ENCODE measurements at places on chromosomes 16 and 17. TPM values are rescaled to one million over a fixed set of nuclear protein-coding genes. Genes with fewer than 3 reads are reported as not detected.

Gene TRIM72
- total RNA-seq: 0.91 TPM

DNA sequence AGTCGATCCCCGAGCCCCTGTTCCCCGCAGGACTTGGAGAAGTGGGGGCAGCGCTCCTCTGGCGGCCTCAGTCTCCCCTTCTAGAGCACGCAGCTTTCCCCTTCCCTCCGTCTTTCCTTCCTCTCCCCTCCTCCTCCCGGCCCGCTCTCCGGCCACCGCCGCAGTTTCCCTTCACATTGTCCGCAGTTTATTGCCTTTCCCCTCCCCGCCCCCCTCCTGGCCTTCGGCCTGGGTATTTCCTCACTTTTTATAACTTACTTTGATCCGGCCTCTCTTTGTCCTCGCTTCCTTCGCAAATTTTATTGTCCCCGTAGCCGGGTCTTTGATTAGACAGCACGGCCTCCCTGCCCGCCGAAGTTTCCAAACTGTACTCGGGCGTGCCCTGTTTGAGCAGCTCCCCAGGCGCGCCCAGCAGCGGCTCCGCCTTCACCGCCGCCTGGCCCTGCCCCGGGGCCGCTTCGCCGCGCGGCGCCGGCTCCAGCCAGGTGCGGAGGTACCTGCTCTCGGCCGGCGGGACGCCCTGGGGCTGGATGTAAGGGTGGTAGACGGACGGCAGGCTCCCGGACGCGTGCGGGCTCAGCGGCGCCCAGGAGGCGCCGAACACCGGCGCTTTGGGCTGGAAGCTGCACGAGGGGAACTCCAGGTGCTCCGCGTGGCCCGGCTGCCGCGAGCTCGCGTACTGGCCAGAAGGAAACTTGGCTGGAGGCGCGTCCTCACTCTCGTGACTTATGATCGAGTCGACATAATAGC is 488 bp downstream of the HOXB9 start:
- H3K27me3 ChIP-seq: peaks cover 100% of the 10 kb centered on the region
- peaks cover 24% of the 10 kb centered on the region for H3K4me1 ChIP-seq
- DNase-seq: no peak
- no peaks in the 10 kb centered on the region for H3K36me3 ChIP-seq
- H3K27ac ChIP-seq: no peak overlapping the region
- H3K4me3 ChIP-seq: peak overlapping the region; percentile 58

Gene PYY
- total RNA-seq: not detected

DNA sequence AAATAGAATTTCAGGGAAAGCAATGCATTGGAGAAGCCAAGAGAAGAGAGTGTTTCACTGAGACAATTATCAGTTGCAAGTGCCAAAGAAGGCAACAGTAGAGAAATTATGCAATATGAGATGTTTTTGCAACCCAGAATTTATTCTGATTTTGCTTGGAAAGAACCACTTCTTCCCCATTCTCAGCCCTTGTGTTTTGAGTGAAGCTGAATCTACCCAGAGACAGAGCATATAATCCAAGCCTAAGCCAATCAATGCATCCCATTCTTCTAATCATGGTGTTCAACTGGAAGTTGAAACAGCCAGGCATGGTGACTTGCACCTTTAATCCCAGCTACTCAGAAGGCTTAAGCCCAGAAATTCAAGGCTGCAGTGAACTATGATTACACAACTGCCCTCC is 6.9 kb upstream of the SCNN1G start:
- H3K27me3 ChIP-seq: peaks cover 87% of the 10 kb centered on the region
- no peaks in the 10 kb centered on the region for H3K4me1 ChIP-seq
- no peak for DNase-seq
- H3K4me3 ChIP-seq: no peak overlapping the region
- no peak overlapping the region for H3K27ac ChIP-seq

- no peak overlapping the region for H3K27ac ChIP-seq
- H3K36me3 ChIP-seq: peaks cover 26% of the 10 kb centered on the region
- H3K4me1 ChIP-seq: peaks cover 4% of the 10 kb centered on the region
- H3K27me3 ChIP-seq: no peaks in the 10 kb centered on the region
Observed at GRCh38 chr17:3803308-3803640, 2.3 kb upstream of the ITGAE start.

Gene HNF1B
- not detected for total RNA-seq

Gene PRAC2
- not detected for total RNA-seq

Gene C1QTNF8
- not detected for total RNA-seq

- H3K4me3 ChIP-seq: peak overlapping the region; percentile 72
- H3K27ac ChIP-seq: peak overlapping the region; percentile 79
- DNase-seq: peak; percentile 67
- H3K27me3 ChIP-seq: no peaks in the 10 kb centered on the region
Observed at GRCh38 chr17:5097101-5097834, 14.4 kb downstream of the ZNF232 start.

Gene DHRS7C
- total RNA-seq: 3.1 TPM

Gene OR1F1
- not detected for total RNA-seq

DNA sequence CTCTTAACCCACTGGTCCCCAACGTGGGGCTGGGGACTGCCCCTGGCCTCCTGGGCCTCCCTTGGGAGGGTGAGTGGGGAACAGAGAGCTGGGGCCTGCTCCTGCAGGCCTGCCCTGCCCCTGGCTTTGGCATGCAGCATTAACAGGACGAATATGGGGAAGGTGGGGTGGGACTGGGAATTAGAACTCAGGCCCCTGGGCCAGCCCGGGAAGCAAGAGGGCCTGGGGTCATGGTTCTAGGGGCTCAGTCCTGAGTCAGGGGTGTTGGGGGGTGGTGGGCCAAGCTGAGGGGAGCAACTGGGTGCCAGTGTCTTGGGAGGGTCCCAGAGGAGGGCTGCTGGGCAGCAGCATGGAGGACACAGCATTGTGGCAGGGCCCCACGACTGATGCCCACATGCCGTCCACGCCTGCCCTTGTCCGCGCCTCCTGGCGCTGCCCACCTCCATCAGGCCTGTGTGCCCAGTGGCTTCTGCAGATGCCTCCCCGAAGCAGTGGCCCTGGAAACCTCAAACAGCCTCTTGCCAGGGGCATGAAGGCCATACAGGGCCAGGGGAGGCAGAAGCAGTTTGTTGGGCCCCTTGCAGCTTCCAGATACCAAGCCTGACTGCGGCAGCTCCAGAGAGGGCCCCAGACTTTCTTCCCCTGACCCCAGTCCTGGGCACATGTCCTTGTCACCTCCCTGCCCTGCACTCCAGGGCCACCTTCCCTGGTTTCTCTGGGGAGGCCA is 4.8 kb downstream of the MAP2K3 start:
- peaks cover 79% of the 10 kb centered on the region for H3K4me1 ChIP-seq
- peak overlapping the region; percentile 97 for H3K27ac ChIP-seq
- H3K4me3 ChIP-seq: peak overlapping the region; percentile 7
- peaks cover 3% of the 10 kb centered on the region for H3K36me3 ChIP-seq
- no peak for DNase-seq

DNA sequence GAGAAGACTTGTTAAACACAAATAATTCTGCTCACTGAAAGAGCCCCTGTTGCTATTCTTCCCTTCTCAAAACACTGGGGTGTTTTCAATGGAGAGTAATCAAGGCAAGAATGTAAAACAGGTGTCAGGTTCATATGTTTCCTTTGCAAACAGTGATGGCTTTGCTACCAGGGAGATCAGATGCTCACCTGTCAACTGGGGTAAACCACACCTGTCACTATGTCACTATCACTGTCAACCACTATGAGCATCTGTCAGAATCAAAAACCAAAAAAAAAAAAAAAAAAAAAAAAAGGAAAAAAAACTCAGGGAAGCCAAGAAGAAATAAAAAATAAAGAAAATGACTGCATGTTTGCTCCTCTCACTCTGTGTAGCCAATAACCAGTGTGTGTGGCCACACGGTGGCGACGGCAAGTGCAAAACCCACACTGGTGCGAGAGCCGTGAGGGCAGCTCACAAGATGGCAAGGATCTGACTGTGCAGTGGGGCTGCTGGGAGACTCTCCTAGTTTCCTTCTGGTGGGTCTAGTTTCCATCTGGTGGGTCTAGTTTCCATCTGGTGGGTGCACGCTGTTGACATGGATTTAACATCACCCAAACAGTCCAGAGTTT is 22.7 kb downstream of the USP22 start:
- peak; percentile 44 for DNase-seq
- no peaks in the 10 kb centered on the region for H3K27me3 ChIP-seq
- peaks cover 65% of the 10 kb centered on the region for H3K4me1 ChIP-seq
- H3K27ac ChIP-seq: peak overlapping the region; percentile 17

GRCh38 chr17:58520843-58521430 is 6.5 kb upstream of the MTMR4 start:
- H3K4me1 ChIP-seq: peaks cover 59% of the 10 kb centered on the region
- no peak for DNase-seq
- H3K36me3 ChIP-seq: peaks cover 21% of the 10 kb centered on the region

DNA sequence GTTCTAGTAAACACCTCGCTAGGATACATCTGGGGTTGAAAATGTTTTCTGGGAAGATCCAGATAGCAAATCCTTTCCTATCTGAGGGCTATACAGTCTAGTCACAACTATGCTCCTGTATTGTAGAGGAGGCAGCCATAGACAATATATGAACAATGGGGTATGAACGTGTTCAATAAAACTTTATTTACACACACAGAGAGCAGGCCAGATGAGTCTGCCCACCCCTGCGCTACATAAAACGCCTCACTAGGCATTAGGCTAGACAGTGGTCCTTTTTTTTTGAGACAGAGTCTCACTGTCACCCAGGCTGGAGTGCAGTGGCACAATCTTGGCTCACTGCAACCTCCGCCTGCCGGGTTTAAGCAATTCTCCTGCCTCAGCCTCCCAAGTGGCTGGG is 11.1 kb downstream of the USP36 start:
- H3K4me3 ChIP-seq: no peak overlapping the region
- H3K27ac ChIP-seq: no peak overlapping the region
- H3K27me3 ChIP-seq: no peaks in the 10 kb centered on the region
- no peak for DNase-seq
- no peaks in the 10 kb centered on the region for H3K4me1 ChIP-seq

GRCh38 chr16:27340654-27341053 is 26.9 kb downstream of the IL4R start:
- no peak overlapping the region for H3K4me3 ChIP-seq
- H3K4me1 ChIP-seq: no peaks in the 10 kb centered on the region

Gene ABCA10
- total RNA-seq: 4.2 TPM

Gene CD19
- not detected for total RNA-seq

- H3K4me1 ChIP-seq: peaks cover 18% of the 10 kb centered on the region
- peak; percentile 93 for DNase-seq
- H3K36me3 ChIP-seq: peaks cover 26% of the 10 kb centered on the region
- no peaks in the 10 kb centered on the region for H3K27me3 ChIP-seq
- H3K4me3 ChIP-seq: peak within 1 kb of the TSS; percentile 82
Observed at GRCh38 chr17:31858642-31859486, at the start of gene COPRS. TSS of gene COPRS (minus strand) at chr17:31859244. CDS start at chr17:31859199, 45 bp downstream.

DNA sequence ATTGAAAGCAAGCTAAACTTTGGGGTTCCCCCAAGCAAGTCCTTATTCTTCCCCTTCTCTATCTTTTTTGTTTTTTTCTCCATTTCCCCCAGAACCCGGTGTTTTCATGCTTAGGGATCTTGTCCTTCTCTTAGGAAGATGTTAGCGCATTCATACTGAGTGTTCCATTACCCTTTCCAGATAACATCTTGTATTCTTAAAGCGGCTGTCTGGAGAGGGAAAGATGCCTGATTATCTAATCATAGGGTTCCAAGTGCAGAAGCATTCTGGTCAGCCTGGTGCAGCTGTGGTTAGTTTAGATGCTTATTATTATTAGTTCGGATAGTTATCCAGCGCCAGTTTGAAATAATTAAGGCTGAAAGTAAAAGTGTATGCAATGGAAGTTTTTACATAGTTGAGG is 2.0 kb downstream of the TOM1L1 start:
- no peak overlapping the region for H3K4me3 ChIP-seq
- peaks cover 23% of the 10 kb centered on the region for H3K4me1 ChIP-seq
- no peak overlapping the region for H3K27ac ChIP-seq

Gene GLYR1
- total RNA-seq: 86.7 TPM

Gene KIF2B
- total RNA-seq: not detected

DNA sequence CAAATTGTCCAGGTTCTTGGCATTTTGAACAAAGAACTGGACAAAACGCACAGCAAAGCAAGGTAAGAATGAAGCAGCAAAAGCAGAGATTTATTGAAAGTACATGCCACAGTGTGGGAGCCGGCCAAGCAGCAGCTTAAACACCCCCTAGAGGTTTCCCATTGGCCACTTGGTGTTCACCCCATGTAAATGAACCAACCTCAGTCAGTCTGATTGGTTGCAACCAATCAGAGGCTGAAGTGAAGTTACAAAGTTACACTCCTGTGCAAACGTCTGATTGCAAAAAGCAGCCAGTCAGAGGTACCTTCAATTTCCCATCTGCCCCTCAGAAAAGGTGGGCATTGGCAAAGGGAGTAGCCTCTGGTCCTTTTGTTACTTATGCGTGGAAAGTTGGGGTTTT is 8.8 kb upstream of the ZNF263 start:
- no peak overlapping the region for H3K27ac ChIP-seq
- peaks cover under 1% of the 10 kb centered on the region for H3K36me3 ChIP-seq
- H3K4me3 ChIP-seq: no peak overlapping the region
- DNase-seq: no peak

Gene KRTAP4-4
- not detected for total RNA-seq

- no peak overlapping the region for H3K27ac ChIP-seq
- no peaks in the 10 kb centered on the region for H3K4me1 ChIP-seq
- H3K36me3 ChIP-seq: no peaks in the 10 kb centered on the region
- no peak for DNase-seq
- H3K27me3 ChIP-seq: no peaks in the 10 kb centered on the region
- no peak overlapping the region for H3K4me3 ChIP-seq
Observed at GRCh38 chr16:79212114-79212791, 388.3 kb downstream of the MAF start.

DNA sequence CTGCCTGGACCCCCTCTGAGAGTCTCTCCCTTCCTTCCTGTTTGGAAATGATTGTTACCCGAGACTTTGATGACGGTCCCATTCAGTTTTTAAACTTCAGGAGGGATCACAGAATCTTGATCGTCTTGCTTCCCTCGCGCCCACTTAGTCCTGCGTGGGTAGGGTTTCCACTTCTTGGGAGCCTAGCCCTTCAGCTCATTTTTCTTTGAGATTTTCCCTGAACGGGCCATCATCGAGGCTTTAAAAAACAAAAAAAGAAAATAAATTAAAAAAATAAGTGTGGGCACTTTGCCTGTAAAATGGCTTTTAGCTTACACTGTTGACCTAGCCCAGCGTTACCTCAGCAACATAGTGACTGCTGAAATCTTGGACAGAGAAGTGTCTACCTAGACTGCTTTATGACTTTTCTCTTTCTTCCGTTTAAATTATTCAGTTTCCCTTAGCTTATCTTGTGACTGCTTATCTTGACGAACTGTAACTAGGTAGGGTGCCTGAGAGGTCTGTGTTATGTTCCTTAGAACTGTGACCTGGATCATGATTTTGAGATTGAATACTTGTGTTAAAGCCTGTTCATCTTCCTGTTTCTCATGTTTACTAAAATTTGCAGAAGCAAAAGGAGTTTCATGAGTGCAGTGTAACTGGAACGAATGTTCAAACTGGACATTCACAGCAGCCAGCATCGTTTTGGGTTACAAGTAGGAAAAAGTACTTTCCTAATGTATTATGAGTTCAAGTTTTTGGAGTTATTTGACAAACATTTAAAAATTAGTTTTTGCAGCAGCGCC is 874 bp downstream of the WWP2 start:
- H3K4me1 ChIP-seq: peaks cover 21% of the 10 kb centered on the region
- DNase-seq: no peak
- peak overlapping the region; percentile 86 for H3K4me3 ChIP-seq

GRCh38 chr17:39357488-39357887 is 43.9 kb downstream of the FBXL20 start:
- peaks cover 57% of the 10 kb centered on the region for H3K4me1 ChIP-seq
- no peak overlapping the region for H3K27ac ChIP-seq
- no peaks in the 10 kb centered on the region for H3K27me3 ChIP-seq
- no peak for DNase-seq
- H3K36me3 ChIP-seq: no peaks in the 10 kb centered on the region
- no peak overlapping the region for H3K4me3 ChIP-seq

Gene SPATA20
- total RNA-seq: 66.3 TPM

Gene STX1B
- 0.77 TPM for total RNA-seq

Measured in left ventricle myocardium inferior (tissue), 1 donor.